GM13977 (cell line): ENCODE measurements at places on chromosomes 2 and 18.

GRCh38 chr2:20629581-20630171 lies 21.2 kb downstream of the HS1BP3 start:
- no peak for DNase-seq

- no peak for DNase-seq
Measured at GRCh38 chr2:103361712-103362111, 599.9 kb downstream of the TMEM182 start.

GRCh38 chr2:213149294-213149875 lies 2.0 kb downstream of the IKZF2 start:
- DNase-seq = no peak

- DNase-seq = no peak
Measured at GRCh38 chr18:12630136-12630535, 27.8 kb downstream of the SPIRE1 start.

- DNase-seq = no peak
Measured at GRCh38 chr2:223049356-223049755, 2.6 kb upstream of the KCNE4 start.

- DNase-seq = peak; percentile 9
Measured at GRCh38 chr2:118225666-118226065, 137.4 kb downstream of the INSIG2 start.

DNA sequence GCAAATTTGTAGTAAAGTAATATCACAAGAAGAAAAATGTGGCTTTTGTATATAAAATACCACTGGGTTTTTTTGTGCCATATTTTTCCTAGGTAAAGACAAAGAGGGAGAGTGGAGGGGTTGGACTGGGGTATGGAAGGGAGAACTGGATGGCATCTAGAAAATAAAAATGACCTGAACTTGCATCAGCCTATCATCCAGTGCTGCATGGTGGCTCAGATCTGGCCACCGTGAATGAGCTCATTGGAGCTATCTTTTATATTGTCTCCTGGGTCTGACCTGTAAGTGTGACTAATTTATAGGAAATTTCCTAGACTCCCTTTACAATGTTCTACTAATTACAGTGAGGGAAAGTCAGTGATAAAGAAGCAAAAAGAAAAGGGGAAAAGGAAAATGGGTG lies 369.0 kb downstream of the TMEM182 start:
- DNase-seq = no peak

DNA sequence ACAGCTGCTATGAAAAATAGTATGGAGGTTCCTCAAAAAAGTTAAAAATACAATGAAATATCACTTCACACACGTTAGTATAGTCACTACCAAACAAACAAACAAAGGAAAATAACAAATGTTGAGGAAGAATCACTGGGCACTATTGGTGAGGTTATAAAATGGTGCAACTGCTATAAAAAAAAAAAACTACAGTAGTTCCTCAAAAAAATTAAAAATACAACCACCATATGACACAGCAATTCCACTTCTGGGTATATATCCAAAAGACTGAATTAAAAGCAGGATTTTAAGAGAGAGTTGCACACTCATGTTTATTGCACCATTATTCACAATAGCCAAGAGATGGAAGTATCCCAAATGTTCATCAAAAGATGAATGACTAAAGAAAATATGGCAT lies 80.9 kb upstream of the POU3F3 start:
- DNase-seq = no peak

- DNase-seq = no peak
Measured at GRCh38 chr18:26642440-26643348, 94.3 kb upstream of the KCTD1 start.

DNA sequence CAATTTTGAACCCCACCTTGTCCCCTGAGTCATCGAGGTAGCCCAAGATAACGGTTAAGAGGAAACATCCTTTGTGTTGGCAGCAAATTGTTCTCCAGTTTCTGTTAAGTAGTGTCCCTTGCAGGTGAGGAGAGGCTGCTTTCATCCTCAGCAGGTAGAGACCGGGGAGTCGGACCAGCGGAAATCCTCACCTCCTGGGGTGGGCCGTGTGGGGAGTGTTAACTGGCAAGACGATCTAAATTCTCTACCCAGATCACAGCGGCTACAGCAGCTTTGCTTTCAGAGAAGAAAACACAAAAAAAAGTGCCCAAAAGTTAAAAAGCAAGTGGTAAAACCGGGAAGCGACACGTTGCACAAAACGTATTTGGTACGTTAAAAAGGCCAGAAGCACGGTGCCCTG lies 63.2 kb downstream of the ADI1 start:
- DNase-seq = no peak

- DNase-seq = no peak
Measured at GRCh38 chr2:239167766-239168444, 232.9 kb downstream of the HDAC4 start.

- peak; percentile 25 for DNase-seq
Measured at GRCh38 chr2:178191004-178191508, 3.3 kb upstream of the OSBPL6 start.

GRCh38 chr2:222193328-222193983 lies 105.3 kb downstream of the PAX3 start:
- no peak for DNase-seq

DNA sequence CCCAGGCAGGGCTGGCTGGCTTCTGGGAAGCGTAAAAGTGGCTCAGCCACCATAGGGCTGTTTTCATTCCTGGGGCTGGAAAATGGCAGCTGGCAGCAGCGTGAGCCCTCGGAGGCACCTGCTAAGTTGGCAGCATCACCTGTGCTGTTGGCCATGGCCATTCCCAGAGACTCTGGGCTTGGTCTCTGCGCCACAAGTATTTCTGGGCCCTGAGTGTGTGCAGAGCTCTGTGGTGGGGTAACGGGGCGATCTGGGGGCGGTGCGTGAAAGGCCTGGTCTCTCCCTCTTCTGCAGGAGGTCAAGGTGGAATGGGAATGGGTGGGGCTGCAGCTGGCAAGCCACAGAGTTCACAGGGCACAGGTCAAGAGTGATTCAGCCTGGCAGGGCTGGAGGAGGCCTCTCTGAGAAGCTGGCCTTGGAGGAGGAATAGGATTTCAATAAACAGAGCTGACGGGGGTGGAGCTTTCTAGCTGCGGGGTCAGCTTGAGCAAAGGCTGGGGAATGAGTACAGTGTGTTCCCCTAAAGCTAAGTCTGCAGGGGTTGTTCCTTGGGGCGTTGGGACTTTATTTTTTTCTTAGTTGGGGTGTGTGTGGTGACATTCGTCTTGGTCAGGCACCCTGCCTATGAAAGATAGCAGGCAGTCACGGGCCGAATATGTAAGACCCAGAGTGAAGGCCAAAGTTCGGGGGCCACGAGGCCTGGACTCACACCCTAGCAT lies 10.3 kb upstream of the NTSR2 start:
- DNase-seq = no peak

DNA sequence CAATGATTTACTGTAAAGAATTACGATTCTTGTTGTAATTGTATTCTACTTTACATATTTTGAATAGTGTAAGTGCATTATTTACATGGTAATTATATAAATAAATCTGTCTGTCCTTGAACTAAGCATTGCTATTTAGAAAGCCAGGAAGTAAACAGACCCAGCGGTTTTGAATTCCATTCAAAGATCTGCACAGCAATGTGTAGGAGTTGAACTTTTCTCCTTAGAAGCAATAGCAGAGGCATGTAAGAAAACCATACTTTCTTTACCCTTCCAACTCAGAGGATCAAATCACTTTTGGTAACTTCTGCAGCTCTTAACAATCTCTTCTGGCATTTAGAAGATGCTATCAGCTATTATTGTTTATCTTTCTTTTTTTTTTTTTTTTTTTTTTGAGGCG lies 109.2 kb upstream of the VRK2 start:
- no peak for DNase-seq

DNA sequence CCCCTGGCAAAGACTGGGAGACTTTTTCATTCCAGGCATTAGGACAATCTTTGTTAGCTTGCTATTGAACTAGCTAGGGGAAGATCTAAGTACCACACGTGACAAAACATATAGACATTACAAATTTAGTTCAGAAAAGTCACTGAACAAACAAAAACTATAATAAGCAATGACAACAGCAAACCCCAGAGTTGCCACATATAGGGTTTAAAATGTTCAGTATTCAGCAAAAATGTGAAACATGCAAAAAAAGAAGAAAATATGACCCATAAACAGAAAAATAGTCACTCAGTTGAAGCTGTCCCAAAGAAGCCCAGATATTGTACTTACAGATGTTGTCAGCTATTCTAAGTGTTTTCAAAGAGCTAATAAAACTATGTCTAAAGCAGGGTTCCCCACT lies 431.1 kb upstream of the CDH2 start:
- DNase-seq = no peak

DNA sequence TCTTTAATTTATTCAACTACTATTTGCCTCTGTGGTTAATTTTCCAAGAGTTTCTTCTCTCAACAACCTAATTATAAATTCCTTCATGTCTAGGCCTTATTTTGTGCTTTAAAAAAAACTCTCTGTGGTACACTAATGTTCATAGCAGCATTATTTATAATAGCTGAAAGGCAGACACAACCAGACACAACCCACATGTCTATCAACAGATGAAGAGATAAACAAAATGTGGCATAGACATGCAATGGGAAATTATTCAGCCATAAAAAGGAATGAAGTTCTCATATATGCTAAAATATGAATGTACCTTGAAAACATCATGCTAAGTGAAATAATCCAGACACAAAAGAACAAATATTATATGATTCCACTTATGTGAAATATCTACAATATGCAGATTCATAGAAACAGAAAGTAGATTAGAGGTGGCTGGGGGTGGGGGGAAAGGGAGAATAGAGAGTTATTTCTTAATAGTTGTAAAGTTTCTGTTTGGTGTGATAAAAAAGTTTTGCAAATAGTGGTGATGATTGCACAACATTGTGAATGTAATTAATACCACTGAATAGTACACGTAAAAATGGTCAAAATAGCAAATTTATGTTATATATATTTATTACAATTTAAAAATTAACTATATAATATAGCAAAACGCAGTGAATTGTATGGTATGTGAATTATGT lies 28.1 kb upstream of the RASGRP3 start:
- DNase-seq = no peak

DNA sequence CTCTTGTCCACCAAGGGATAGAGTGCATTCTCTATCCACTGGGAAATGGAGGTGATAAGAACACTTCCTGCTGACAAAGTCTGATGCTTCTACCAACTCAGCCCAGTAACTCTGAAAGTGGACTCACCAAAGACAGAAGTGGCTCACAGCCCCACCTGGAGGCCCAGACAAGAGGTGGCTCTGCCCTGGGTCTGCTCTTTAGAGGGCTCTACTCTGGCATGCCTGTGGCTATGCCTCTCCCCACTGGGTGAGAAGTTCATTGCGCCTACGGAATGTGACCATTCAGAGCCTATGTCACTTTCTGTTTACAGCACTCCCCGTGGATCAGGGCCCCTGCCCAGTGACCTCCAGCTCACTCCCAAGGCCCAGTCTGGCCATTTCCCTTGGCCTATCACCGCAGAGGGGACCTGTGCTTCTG lies 13.5 kb upstream of the XDH start:
- no peak for DNase-seq

- DNase-seq = peak; percentile 49
Measured at GRCh38 chr2:219252900-219253752, at the start of gene TUBA4B. Gene TUBA4B (plus strand): TSS chr2:219253243. CDS start chr2:219253408, 165 bp downstream.

GRCh38 chr2:217279140-217279539 lies 419.3 kb upstream of the TNP1 start:
- DNase-seq = no peak

- no peak for DNase-seq
Measured at GRCh38 chr2:189127756-189128155, 51.8 kb downstream of the COL5A2 start.

- no peak for DNase-seq
Measured at GRCh38 chr2:108414945-108415344, 34.1 kb upstream of the GCC2 start.

DNA sequence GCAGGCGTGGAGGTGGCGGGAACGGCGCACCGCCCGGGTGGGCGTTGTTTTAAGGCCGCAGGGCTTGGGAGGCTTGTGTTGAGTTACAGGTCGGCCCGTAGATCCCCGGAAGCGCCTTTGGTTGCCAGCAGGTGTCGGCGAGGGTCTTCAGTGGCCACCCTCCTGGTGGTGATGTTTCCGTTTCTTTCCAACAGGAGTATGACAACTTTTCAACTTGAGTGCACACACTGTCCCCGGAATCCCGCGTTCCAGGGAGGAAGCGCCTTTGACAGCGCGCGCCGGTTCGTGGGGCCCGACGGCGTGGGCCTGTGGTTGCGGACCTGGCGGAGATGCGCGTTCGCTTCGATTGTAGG lies 1.0 kb upstream of the HDAC4 start:
- no peak for DNase-seq

DNA sequence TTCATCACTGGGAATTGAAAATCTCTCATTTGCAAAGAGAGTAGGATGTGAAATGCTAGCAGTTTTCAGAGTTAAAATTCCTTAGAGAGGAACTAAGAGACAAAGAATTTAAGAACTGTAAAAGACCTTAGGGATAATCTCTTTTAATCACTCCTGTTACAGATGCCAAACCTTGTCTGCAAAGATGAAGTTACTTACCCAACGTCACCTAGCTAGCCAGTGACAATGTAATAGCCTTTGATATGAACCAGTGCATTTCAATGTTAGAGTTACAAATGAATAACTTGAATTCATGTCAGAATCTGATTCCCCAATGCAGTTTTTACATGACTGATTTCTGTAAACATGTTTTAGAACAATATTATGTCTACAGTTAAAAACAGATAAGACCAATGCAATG lies 190.1 kb downstream of the LRP1B start:
- no peak for DNase-seq

DNA sequence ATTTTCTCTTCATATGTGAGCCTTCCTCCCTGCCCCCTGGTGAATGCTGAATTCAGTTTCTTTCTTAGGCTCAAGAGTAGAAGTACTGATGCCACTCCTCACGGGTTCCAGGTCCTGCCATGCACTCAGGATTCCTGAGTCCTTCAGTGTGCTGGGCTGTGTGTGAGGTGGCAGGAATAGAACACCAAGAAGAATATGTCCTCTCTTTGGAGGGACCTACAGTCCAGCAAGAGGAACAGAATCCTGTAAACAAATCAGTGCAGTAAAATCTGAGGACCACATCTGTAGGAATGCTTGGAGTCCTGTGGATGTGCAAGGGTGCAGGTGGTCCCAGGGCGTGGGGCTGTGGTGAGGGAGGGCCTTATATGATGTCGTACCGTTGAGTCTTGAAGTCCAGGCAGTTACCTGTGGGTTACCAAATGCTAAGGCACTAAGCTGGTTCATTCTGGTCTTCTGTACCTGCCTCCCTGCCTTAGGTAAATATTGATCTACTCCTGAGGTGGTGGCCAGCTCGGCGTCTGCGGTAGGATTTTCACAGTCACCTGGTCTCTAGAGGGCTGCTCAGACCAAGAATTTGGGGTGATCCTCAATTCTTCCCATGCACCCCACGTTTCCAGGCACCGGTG lies 5.5 kb downstream of the ASAP2 start:
- DNase-seq = no peak

GRCh38 chr2:41966920-41967319 lies 80.9 kb upstream of the PKDCC start:
- DNase-seq = no peak

DNA sequence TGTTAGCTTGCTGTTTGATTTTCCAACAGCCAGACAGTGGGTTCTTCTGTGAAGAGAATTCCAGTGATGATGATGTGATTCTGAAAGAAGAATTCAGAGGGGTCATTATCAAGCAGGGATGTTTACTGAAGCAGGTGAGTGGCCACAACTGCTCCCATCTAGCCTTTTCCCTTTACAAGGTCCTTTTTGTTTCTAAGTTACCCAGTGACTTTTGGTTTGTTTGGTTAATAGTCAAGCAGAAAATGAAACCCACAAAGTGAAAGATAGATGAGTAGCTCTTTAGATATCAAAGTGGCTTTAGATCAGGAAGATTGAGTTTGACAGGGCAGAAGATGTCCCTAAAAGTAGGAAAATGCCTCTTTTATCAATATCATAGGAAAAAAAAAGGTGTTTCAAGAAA lies 23.3 kb downstream of the PLEK start:
- DNase-seq = no peak

- DNase-seq = no peak
Measured at GRCh38 chr18:74513149-74513882, 17.2 kb downstream of the CNDP2 start.
